B cell (primary cell): ENCODE measurements at places on chromosomes 1 and 21.
A peak's percentile ranks its signal among the peaks of the same experiment; 100 is the strongest.

DNA sequence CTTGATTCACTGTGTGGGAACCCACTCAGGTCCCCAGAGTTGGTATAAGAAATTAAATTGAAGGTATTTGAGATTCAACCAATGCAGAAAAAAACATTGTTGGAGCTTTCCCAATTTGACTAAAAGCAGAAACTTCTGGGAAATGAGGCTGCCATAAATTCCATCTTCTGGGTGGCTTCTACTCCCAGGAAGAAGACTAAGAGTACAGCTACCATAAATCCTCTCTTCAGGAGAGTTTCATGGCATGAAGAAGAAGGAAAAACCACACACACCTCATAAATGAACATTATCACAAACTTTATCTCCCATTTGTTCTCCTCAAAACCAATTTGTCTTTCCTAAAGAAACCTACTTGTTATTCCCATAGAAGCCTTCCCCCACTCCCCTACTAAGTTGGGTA is 283.9 kb downstream of the DPYD start:
- no peak for DNase-seq

GRCh38 chr1:204507317-204508105 is 8.7 kb upstream of the MDM4 start:
- DNase-seq, result peak; percentile 53

DNA sequence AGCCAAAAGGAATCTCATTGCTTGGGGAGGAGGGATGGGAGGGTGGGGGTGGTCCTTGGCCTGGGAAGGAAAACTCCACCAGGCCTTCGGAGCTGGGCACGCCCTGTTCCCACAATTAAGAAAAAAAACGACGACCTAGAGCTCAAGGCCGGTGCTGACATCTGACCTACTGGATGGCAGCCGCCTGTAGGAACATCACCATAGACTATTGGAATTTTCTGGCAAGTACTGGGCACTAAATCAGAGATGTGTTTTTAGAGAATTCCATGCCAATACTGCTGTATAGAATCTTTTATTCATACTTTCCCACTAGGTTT is 729 bp downstream of the NADK start:
- no peak for DNase-seq

GRCh38 chr21:37264808-37265207 is 2.3 kb downstream of the VPS26C start:
- no peak for DNase-seq

GRCh38 chr1:89725011-89725370 is 92.1 kb downstream of the LRRC8C start:
- DNase-seq, result no peak

DNA sequence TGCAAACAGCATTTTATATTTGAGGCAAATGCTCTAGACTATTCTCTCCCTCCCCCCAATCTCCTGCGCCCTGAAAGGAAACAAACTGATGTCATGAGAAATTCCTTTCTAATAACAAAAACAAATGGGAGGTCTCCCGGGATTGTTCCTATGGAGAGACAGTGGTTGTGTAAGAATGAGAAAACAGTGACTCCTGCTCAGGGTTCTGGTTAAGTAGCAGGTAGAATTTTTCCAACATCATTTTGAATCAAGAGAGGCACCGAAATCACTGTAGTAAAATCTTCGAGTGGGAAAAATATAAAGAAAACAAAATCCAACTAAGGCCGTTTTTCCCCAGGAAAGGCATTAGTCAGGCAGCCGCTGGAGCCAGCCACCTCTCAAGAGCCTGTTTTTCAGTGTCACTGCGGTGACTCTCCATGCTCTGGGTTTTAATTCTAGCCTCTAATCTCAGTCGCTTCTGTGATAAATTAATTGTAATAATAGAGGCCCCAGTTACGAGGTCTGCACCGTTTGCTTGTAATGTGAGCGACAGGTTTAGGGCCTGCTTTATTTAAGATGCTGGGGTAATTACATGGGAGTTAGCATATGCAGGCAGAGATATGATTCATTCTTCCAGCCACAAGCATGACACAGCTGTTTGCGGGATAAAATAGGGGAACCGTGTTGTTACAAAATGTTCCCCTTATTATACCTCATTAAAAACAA is 80.3 kb downstream of the RNF220 start:
- no peak for DNase-seq

DNA sequence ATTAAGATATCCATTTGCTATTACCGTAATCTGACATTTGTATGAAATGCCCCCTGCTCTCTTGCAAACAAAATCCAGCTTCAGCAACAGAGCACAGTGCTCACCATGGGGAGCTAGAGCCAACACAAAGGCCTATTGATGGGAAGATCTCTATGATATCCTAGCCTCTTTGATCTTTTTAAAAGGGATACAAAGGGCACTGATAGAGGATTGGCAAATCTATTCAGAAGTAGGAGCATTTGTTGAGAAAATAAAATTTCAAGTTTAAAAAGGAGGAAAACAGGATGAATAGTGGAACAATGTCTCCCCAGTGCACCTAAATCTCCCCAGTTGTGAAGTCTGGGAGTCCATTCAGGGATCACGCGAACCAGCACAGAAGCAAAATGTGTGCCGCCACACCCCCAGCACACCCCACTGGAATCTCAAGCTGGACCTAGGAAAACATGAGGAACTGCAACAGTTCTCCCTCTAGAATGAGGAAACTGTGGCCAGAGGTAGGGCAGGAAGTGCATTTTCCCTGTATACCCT is 32.2 kb downstream of the MRAP start:
- DNase-seq, result no peak

DNA sequence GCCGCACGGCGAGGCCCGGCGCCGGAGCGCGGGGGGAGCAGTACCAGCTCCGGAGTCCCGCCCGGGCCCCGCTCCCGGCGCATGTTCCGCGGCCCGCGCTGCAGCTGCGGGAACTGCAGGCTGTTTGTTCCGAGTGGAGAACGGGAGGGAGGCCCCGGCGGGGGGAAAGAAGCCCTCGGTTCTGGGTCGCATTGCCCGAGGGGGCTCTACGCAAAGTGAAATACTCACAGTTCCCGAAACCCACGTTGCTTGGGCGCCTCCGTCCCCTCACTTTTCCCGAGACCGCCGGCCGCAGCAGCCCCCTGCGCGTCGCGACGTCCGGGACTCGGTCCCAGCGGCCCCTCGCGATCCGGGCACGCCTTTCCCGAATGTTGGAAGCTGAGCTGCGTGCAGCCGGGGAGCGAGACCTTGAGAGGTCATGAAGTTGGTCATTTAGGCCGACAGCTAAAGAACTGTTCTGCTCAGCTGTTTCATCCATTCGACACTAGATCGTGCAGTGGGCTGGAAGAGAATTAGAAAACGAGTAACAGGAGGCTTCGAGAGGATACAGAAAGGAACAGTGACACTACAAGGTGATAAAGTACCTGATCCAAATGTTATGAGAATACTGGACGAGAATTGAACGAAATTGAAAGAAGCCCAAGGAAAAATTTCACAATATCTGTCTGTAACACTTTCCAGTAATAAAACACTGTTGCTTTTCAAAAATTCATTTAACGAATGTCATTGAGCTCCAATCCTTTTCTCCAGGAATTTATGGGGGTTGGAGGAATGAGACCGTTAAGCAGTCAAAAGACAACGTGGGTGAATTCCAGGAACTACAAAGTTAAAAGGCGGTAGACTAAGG is 657 bp upstream of the LIN9 start:
- no peak for DNase-seq

DNA sequence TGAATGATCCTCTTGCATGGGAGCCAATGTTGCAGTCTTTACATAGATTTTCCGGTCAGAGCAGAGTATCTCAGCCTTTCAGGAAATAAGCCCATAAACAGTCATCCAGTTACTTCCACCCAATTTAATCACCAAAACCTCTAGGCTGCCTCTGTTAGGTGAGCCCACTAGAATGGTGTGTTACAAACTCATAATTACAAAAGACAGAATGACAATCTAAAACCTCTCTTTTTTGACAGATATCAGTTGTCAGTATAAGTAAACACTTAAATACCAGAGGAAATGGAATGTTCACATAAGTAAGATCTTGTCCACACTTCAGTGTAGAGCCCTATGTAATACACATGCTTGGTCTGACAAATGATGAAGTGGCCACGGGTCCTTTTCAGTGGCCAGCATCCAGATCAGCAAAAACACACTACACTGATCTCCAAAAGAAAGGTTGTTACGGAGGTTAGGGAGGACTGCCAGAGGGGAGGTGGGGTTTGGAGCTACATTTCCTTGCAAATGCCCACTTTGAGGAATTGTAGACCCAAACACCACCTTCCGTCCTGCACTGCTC is 71.3 kb upstream of the FBXO28 start:
- DNase-seq, result no peak

GRCh38 chr1:11681071-11681771 is at the start of gene MAD2L2:
MAD2L2 (minus strand) TSS chr1:11681148; CDS start chr1:11680601, 547 bp downstream.
- peak; percentile 92 for DNase-seq

- DNase-seq, result no peak
These were observed 5.4 kb upstream of the DISP3 start for GRCh38 chr1:11473491-11474034.

DNA sequence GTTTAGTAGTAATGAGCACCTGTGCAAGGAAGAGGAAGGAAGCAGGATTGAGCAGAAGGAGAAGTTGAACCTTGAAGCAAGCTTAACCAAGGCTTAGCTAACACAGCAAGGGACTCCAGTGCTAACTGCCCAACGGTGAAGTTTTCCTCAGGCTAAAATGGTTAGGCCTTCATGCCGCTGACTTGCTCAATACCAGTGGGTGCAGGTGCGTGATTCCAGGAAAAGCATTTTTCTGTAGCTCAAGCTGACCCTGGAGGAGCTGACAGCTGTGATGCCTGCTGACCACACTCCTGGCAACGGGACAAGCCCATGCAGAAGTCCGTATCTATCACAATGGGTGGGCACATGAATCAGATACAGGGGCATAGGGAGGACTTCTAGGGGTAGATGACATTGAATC is 76.5 kb upstream of the FGGY start:
- no peak for DNase-seq

DNA sequence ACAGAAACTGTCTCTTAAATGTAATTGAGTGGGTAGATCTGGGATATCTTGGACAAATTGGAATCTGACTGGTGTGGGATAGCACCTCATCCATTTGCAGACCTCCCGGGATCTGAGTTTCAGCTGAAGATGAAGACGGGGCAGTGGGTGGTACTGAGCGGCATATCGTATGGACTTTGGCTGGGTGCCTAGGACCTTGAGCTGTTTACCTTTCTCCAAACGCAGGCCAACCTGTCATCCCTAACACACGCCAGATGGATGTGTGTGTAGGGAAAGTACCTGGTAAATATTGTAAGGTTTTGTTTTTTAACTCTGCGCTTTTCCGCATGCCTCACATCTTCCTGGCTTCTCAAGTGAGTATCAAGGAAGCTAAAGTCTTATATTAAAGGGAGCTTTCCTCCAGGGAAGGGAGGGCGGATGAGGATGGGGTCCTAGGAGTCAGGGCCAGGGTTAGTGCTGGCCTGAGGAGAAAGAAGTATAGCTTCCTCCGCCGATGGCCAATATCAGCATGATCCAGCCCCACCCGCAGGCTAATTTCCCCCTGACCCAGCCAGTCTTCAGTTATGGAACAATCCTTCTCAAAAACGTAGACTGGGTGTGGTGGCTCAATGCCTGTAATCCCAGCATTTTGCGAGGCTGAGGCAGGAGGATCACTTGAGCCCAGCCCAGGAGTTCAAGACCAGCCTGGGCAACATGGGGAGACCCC is 26.2 kb downstream of the ATP8B2 start:
- no peak for DNase-seq

DNA sequence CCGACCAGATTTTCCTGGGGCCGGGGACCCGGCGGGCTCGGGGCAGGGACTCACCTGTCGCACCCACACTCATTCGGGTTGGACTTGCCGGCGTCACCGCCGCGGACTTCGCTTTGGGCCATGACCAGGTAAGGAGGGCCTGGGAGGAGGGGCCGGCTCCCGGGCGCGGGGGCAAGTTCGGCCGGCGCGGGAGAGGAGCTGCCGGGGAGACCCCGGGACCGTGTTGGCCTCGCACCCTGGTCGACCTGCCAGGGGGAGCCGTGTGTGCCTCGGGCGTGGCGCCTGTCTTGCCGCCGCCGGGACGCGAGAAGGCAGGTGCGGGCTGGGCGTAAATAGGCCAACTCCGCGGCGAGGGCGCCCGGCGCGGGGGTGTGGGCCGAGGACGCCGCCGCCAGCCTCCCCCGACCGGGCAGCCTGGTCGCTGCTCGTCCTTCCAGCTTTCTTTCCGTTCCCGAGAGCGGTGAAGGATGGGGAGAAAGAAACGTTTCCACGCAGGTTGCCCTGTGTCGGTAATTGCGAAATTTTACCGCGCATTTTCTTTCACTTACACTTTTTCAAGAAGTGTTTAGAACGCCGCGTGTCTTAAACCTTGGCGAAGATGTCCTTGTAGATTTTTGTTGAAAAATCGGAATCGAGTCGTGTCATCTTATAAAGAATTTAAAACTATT is 558 bp downstream of the USP1 start:
- DNase-seq, result no peak

DNA sequence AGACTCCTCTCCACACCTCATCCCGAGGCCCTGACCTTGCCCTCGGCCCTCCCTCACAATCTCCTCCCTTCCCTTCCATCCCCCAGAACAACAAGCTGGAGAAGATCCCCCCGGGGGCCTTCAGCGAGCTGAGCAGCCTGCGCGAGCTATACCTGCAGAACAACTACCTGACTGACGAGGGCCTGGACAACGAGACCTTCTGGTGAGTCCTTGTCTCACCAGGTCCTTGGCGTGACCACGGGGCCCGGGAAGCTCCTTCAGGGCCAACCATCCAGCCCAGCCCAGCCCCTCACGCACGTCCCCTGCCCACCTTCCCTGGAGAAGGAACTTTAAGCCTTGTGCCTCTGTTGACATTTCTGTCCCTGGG is 15.6 kb downstream of the PODN start:
- no peak for DNase-seq

DNA sequence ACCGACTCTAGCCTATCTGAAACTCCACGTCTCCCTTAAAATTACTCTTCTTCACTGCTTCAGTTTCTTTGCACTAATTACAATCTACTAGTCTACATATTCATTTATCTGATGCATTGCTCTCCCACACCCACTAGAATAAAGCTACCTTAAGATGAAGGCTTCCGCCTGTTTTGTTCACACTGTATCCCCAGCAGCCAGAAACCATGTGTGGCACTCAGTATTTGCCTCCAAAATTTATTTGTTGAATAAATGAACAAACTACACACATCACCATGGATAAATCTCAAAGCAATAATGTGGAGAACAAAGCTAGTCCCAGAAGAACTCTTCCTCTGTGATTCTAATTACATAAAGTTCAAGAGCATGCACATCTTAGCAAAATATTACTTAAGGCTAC is 95.7 kb downstream of the DSCAM start:
- no peak for DNase-seq
